ENCODE measurements at places on chromosomes 7 and 10. TPM values are rescaled to one million over a fixed set of nuclear protein-coding genes. Genes with fewer than 3 reads are reported as not detected.

GRCh38 chr10:95315509-95315908, 24.7 kb upstream of the PDLIM1 start:
- H3K36me3 ChIP-seq, result peaks cover 2% of the 10 kb centered on the region
- no peak overlapping the region for H3K27ac ChIP-seq
- no peaks in the 10 kb centered on the region for H3K27me3 ChIP-seq
- DNase-seq, result no peak
- peaks cover 35% of the 10 kb centered on the region for H3K4me1 ChIP-seq
- H3K4me3 ChIP-seq, result no peak overlapping the region

GRCh38 chr10:72318418-72319262, 36.1 kb downstream of the DNAJB12 start:
- H3K4me3 ChIP-seq, result no peak overlapping the region
- no peak overlapping the region for H3K27ac ChIP-seq
- H3K4me1 ChIP-seq, result peaks cover 12% of the 10 kb centered on the region
- DNase-seq, result no peak
- peaks cover 10% of the 10 kb centered on the region for H3K27me3 ChIP-seq
- no peaks in the 10 kb centered on the region for H3K36me3 ChIP-seq

The NPSR1 gene
- not detected for total RNA-seq

GRCh38 chr10:234708-235406, 99.6 kb downstream of the ZMYND11 start:
- no peak overlapping the region for H3K4me3 ChIP-seq
- no peaks in the 10 kb centered on the region for H3K4me1 ChIP-seq
- H3K27me3 ChIP-seq, result no peaks in the 10 kb centered on the region
- no peak for DNase-seq
- H3K27ac ChIP-seq, result peak overlapping the region; percentile 39

GRCh38 chr10:7471720-7472367, 61.0 kb upstream of the SFMBT2 start:
- H3K4me3 ChIP-seq, result no peak overlapping the region
- H3K27me3 ChIP-seq, result peaks cover 29% of the 10 kb centered on the region
- no peak for DNase-seq
- H3K27ac ChIP-seq, result no peak overlapping the region
- H3K4me1 ChIP-seq, result peaks cover 4% of the 10 kb centered on the region

DNA sequence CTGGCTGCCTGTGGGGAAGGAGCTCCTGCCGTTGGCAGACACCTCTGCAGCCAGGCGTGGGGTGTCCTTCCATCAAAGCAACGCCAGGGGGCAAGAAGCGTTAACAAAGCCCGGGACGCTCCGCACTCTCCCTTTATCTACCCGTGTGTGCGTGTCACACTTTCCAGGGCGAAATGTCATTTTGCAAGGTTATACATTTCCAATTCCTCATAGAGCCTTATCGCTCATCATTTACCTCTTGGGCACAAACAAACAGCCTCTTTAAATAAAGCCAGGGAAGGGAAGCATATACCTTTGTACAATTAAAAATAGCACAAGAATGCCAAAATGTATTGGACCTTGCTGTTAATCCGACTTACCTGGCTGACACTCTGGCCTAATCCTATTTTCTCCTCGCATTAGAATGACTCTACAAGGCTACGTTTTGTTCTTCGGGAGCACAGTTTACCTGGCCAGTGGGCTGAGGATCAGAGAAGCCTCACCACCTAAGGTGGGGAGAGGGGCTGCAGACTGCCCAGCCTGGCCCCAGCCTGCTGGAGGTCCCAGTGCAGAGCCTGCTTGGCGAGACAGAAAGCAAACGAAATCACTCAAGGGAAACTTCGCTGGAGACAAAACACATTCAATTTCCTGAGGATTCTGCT, 77.6 kb upstream of the EN2 start:
- H3K27me3 ChIP-seq, result peaks cover 94% of the 10 kb centered on the region
- peak; percentile 78 for DNase-seq
- H3K4me3 ChIP-seq, result no peak overlapping the region
- peaks cover 11% of the 10 kb centered on the region for H3K4me1 ChIP-seq
- H3K27ac ChIP-seq, result no peak overlapping the region

All from progenitor cell of endocrine pancreas (in vitro differentiated cells).